ENCODE measurements at places on chromosomes 5 and 9.

GRCh38 chr5:137778772-137779564 lies 24.8 kb upstream of the HNRNPA0 start:
- DNase-seq: no peak

DNA sequence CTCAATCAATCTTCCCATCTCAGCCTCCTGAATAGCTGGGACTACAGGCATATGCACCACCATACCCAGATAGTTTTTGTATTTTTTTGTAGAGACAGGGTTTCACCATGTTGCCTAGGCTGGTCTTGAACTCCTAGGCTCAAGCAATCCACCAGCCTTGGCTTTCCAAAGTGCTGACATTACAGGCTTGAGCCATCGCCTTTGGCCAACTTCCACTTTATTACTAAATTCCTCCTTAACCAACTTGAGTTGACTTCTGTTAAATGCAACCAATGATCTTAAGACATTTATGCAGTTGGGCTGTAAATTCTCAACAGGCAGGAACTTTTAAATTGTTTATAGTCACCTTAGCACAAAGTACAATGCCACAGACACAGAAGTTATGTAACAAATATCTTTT lies 2.8 kb downstream of the LARS1 start:
- no peak for DNase-seq

DNA sequence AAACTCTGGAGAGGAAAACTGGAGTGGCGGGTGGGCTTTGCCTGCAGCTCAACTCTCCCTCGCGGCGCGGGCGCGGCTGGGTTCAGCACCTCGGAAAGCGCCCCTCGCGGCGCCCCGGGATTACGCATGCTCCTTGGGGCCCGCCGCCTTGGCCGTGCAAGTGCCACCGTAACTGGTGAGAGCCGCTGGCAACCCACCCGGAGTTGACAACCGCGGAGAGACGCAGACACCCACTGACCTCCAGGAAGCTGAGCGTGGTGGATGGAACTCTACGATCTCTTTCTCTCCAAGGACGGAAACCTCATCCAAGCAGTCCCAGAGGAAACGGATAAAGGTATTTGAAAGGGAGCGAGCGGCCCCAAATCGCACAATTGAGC lies 194 bp upstream of the RXFP3 start:
- DNase-seq: no peak

DNA sequence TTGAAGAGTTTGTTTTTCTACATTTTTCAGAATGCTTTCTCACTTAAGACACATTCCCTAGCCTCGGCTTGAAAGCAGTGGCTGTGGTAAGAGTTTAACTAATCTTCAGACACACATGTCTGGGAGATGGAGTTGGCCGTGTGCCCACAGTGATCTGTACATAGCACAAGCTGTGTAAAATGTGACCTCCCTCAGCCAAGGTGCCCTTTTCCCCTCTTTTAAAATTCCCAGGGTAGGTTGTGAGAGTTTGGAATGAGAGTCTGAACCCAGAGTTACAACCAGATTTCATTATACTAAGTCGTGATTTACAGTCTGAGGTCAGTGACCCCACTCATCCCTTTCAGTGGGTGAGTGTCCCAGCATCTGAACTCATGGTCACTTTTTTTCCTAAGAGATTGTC lies 230.4 kb downstream of the DOCK8 start:
- DNase-seq: no peak

DNA sequence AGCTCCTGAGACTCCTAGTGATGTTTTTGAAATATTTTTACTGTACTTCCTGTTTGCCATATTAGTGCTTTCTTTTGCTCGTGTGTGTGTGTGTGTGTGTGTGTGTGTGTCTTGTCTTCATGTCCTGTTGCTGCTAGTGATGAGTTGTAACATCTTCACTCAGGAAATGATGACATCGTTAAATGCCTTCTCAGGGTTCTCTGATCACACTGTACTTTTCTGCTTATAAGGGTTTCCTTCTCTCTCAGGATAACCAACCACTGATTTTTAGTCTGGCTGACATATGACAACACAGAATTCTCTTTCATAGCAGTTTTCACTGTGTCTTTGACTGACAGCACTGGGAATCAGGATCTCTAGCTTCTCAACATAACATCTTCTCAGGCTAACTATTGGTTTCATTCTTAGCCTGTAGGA lies 16.1 kb downstream of the SV2C start:
- DNase-seq: no peak

DNA sequence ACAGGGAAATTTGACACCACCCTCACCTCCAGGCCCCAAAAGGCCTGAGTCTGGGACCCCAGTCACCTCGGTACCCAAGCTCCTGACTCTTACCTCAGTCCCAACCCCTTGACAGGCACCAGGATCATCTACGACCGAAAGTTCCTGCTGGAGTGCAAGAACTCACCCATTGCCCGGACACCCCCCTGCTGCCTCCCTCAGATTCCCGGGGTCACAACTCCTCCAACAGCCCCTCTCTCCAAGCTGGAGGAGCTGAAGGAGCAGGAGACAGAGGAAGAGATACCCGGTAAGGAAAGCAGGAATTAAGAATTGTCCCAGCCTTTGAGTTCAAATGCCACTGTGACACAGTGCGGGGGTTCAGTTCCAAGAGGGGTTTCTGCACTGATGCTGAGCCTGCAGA lies 1.3 kb downstream of the EIF4EBP3 start:
- DNase-seq: no peak

GRCh38 chr5:1245905-1246576 lies 20.9 kb downstream of the SLC6A18 start:
- DNase-seq: no peak

DNA sequence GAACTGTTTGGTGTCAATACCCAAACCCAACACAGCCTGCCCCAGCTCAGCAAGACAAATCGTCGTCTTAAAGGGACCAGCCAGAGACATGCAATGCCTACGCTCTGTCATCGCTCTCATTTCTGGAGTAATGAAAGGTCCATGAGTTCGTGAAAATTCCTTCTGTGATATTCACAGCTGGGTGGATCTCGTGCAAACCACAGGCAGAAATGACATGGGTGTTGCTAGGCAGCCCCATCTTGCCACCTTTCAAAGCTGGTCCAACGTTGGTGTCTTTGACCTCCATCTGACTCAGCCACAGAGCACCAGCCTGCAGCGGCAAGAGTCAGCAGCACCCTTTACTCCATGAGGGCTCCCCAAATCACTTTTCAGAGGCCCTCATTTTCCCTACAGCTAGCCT lies 215.3 kb downstream of the SLIT3 start:
- no peak for DNase-seq

DNA sequence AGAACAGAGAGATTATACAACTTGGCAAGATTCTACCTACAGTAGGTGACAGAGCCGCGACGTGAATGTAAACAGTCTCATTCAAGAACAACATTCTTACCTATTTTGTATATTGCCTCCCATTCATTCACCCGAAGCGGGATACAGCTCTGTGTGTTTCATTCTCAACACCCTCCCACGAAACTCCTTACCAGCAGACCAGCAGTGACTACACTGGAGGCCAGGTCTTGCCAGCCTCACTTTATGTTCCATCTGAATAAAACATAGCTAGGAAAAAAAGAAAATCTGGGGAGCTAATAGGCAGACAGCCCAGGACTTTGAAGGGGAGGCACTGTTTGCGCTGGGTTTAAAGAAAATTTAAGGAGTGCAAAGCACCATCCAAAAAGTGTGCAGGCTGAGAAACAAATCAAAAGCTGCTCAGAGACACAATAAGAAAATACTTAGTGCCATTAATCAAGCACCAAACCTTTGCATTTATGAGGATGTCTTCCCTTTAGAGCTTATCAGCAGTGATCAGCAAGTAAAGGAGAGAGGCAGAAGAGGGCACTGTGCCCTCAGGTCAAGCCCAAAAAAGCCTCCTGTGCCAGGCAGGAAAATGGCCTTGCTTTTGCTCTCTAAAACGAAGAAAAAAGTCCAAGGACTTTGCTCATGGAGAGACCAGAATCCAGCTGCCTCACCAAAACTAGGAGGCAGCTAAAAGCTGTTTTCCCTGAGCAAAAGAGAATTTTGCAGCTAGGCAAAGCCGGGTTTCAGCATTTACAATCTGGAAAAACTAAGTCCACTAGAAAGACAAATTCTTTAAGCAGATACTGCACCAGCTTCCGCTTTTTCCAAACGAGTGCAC lies 295.1 kb downstream of the BNC2 start:
- no peak for DNase-seq

GRCh38 chr5:92890841-92891244 lies 690.2 kb downstream of the NR2F1-AS1 start:
- DNase-seq: no peak

- peak; percentile 70 for DNase-seq
Observed at GRCh38 chr5:54754878-54755277, 230.5 kb downstream of the ESM1 start.

DNA sequence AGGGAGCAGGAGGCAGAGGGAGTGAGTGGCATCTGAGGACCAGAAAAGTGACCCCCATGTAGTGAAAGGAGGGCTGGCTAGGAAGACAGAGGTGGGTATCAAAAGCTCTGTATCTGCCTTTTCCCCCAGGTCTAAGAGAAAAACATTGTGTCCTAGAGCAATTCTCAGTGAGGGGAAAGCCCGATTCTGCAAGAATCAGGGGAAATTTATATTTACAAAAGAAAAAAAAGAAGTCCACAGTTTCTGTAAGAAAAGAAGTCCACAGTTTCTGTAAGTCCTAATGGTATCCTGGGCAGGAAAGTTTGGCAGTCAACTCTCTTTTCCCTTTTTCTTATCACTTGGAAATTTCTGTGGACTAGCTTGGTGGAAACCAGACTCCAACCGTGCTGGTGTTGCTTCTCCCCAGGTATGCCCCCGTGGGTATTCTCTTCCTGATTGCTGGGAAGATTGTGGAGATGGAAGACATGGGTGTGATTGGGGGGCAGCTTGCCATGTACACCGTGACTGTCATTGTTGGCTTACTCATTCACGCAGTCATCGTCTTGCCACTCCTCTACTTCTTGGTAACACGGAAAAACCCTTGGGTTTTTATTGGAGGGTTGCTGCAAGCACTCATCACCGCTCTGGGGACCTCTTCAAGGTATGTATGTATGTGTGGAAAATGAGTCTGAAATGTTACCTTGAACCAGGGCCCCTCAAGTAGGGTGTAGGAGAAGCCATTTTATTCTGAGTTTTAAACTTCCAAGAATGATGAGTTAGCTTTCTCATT lies 73.0 kb downstream of the SLC1A3 start:
- DNase-seq: no peak

DNA sequence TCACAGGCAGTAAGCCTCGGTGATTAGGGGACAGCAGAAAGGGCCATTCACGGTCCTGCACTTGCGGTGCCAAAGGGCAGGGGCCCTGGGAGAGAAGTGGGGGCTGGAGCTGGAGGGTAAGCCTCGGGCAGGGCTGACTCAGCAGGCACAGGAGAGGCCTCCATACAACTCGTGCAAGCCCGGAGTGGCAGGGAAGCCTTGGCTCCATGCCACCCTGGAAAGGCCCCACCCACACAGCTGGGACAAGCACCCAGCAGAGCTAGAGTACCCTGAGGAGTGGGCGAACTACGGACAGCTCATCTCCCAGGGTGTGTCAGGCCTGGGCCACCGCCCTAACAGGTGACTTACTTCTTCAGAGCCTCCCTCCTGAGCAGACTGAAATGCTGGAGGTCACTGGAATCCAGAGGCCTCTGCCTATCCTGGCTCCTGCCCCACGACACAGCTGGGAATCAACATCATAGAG lies 5.6 kb upstream of the CAMK2A start:
- no peak for DNase-seq

DNA sequence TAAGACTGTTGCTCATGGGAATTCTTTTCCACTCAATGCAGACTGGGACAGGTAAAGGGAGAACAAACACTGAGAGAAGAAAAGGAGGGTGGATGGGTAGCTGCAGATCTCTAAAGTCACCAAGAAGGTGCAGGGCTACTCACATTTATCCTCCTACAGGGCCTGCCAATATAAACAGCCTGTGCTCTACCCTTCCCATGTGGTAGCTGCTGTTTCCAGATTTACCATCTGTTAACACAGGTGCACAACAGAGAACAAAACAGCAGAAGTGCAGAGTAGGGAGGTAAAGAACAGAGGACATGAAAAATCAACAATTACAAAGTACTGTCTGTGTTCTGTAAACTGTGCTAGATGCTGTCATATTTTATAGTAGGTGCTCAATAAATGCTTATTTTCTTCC lies 26.0 kb downstream of the JAKMIP2 start:
- DNase-seq: no peak

GRCh38 chr5:66302344-66302743 lies 158.2 kb downstream of the SREK1 start:
- DNase-seq: no peak

DNA sequence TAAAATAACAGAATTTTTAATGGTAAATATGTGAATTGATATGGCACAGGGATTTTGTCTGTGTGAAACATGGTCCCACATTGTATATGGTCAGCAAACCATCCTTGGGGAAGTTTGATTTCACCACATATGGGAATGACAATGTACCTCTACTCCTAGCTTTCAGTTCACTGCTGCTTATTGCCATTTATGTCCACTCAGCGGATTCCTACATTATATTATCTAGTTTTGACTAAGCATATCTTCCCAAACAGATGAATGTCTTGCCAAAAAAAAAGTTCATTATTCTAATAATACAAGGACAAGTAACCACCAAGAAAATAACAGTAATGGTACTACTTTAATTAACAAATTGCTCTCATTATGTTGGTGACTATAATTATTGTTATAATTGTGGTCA lies 1521.6 kb downstream of the MAT2B start:
- DNase-seq: no peak

GRCh38 chr9:18056993-18057369 lies 417.0 kb upstream of the ADAMTSL1 start:
- DNase-seq: no peak

GRCh38 chr5:80937584-80938356 lies 22.4 kb upstream of the RASGRF2 start:
- DNase-seq: no peak

DNA sequence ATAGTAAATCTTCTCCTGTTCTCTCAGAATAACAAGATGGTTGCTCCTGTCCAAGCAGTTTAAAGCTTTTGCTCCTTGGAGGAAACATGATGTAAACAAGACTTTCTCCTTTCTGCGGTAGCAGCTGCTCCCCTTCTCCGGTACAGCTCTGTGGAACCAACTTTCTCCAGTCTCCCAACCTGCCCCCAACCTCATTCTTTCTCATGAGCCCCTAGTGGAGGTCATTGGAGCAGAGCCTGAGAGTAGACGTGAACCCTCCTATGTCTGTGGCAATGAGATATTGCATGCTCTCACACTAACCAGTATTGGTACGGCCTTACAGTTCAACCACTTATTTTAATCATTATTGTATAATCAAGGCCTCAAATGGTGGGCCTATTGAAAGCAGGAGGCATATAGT lies 483.8 kb upstream of the CDH10 start:
- DNase-seq: no peak

DNA sequence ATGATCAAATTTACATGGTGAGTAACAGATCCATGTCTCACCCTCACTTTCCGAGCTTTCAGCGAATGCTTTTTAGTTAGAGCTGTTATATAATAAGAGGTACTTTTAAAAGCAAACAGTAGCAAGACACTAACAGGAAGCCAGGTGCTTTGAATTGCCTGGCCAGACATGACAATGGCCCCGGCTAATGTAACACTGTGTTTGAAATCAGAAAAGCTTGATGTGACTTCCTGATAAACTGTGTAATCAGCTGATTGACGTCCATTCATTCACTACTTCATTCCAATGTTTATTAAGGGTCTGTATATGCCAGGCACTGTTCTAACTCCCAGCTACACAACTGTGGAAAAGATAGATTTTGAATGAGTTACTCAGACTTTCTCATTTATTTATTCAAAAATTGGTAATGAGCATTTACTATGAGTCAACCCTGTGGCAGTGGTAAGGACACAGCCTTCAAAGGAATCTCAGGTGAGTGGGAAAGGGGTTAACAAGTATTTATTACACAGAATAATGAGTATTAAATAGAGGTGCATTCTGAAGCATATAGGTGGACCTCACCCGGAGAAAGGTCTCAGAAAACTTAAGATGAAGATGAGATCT lies 26.6 kb downstream of the DPYSL3 start:
- no peak for DNase-seq

GRCh38 chr9:89482056-89482851 lies 15.7 kb downstream of the SEMA4D start:
- DNase-seq: no peak

Data from vagina (tissue), 2 donors.